Cortex of kidney (tissue), 1 donor: ENCODE measurements at places on chromosomes 6 and 20.

DNA sequence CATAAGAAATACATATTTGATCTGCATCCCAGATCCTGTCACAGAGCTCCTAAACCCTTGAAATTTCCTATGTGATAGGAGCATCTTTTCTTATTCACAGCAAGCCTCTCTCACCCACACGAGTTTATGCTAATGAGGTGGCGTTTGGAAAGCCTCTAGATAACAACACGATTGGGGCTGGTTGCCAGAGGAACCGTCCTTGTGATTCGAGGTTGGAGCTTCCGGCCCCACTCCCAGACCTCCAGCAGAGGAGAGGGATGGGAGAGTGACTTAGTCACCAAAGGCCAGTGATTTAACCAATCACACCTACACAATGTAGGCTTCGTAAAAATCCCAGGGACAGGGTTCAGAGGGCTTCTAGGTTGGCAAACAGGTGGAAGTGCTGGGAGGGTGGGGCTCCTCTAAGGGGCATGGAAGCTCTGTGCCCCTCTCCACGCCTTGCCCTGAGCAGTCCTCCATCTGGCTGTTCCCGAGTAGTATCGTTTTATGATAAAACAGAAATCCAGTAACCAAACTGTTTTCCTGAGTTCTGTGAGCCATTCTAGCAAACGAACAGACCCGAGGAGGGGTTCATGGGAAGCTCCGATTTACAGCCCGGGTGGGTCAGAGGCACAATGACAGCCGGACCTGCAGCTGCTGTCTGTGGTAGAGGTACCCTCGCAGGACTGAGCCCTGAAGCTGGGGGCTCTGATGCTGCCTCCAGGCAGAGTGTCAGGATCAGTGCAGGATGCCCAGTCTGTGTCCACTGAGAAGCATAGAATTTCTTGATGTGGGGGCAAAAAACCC is 238.1 kb upstream of the ARID1B start:
- no peak for DNase-seq

GRCh38 chr6:118277631-118278030 is 270.5 kb upstream of the PLN start:
- no peak for DNase-seq

DNA sequence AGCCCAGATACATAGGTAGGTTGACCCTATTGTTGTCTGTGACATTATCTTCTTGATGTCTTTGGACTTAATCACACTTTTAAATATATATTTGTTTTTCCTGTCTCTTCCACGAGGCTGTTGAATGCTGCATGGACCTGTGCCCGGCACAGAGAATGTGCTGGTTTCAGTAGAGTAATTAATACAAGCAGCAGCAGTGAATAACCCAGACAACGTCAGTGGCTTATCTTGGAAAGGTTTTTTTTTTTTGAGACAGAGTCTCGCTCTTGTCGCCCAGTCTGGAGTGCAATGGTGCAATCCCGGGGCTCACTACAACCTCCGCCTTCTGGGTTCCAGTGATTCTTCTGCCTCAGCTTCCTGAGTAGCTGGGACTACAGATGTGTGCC is 108.2 kb downstream of the CDH26 start:
- no peak for DNase-seq

GRCh38 chr20:52974179-52974594 is 2.0 kb downstream of the TSHZ2 start:
- DNase-seq: no peak

- DNase-seq: no peak
Measured at GRCh38 chr6:41399424-41399823, 64.0 kb downstream of the NCR2 start.

DNA sequence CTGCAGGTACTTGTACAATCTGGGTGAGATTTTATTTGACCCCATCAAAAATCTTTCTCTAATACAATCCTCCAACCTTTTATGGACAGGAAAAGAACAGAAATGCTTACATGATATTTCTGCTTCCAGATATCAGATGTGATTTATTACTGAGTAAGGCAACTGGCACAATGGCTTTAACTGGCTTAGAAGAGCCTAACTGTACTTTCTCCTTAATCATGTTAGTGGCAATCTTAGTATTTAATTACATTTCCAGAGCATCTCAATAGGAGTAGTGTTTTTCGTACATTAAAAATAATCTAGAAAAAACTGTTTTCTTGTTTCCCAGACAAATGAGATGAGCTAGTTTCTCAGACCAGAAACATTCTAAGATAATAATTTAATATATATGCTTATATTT is 251.6 kb downstream of the KCNQ5 start:
- no peak for DNase-seq

DNA sequence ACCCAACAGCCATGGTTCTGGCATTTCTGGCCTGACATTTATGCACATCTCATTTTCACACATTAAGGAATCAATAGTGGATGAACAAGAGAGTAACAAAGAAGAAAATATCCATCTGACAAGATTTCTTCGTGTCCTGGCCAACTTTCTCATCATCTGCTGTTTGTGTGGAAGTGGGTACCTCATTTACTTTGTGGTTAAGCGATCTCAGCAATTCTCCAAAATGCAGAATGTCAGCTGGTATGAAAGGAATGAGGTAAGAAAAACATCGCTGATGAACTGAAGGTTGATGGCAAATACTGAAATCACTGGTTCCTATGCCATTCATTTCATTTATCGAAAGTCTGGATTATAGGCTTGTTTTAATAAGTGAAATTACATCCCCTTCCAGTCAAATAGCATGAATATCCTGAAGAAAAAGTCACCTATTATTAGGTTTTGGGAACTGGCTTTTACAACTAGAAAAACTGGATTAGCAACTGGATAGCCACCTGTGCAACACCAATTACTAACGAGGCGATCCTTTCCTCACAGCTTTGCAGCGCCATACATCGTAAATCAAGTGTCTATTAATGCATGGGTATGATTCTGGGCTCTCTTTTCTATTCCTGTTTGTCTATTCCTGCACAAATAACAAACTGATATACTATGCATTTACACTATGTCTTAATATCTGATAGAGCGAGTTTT is 50.2 kb upstream of the NOP56 start:
- no peak for DNase-seq

- DNase-seq: no peak
Measured at GRCh38 chr6:123771126-123771525, 32.5 kb upstream of the NKAIN2 start.

GRCh38 chr6:123925842-123926399 is 122.3 kb downstream of the NKAIN2 start:
- no peak for DNase-seq

DNA sequence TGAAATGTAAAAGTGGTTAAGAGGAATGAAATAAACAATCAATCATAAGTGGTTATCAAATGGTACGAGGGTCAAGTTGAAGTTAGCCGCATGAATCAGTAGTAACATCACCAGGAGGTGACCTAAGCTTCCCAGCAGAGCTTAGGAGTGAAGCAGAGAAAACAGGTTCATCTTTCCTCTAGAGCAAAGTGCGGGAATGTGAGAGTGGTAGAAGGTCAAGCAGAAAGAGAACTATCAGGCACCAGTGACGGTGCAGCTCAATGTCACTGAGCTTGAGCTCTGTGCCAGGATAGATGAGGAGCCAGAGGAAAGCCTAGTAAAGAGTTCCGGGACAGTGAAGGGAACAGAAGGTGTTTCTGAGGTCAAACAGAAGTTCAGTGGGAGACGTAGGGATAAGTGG is 20.8 kb upstream of the TNFAIP3 start:
- DNase-seq: no peak

DNA sequence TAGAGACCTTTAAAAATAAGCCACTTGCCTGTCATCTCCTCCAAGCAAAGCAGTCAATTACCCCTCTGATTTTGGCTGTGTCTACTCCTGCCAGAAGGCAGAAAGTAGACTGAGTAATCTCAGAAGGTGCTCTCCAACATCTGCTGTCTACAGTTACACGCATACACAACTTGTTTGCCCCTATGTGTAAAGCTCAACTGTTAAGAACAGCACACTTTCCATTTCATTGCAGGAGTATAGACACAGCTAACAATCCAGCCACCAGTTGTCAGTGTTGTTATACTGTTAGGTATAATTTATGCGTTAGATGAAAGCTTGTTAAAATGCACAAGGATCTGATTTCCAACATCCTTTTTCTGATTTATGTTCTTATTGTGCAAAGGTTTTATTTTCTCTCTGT is 88.2 kb downstream of the SAMD3 start:
- no peak for DNase-seq

DNA sequence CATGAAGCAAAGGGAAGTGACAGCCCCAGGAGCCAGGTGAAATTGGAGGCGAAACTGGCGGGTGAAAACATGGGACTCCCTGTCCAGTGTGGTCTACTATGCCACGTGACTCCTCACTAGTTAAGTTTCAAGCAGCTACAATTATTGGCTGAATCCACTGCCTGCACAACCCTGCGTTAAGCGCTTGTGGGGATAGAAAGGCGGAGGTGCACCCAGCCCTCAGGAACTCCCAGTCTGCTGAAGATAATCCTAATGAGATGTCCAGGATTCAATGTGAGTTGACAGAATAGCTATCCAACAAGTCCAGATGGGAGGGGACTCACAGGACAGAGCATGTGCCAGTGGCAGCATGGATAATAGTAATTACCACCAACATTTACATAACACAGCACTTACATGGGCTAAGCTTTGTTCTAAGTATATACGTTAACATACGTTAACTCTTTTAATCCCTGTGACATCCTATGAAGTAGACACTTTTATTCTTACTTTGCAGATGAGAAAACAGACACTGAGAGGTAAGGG is 1.8 kb downstream of the MOCS1 start:
- no peak for DNase-seq

DNA sequence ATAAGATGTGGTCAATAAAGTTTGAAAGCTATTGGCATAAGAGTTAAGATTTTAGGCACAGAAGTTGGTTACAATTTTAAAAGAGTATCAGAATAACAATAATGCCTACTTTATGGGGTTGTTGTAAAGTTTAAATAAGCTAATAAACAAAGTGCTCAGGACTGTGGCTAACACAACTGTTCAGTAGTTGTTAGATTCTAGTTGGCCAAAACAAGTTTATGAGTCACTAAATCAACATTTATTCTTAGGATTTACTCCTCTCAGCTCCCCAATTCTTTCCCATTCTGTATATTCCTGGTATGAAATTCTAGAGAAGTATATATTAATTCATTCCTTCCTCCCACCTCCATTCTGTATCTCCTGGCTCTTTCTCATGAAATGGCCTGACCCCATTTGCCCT is 14.5 kb downstream of the RMND1 start:
- DNase-seq: no peak

GRCh38 chr20:31705598-31706597 is 16.8 kb downstream of the BCL2L1 start:
- DNase-seq: no peak

DNA sequence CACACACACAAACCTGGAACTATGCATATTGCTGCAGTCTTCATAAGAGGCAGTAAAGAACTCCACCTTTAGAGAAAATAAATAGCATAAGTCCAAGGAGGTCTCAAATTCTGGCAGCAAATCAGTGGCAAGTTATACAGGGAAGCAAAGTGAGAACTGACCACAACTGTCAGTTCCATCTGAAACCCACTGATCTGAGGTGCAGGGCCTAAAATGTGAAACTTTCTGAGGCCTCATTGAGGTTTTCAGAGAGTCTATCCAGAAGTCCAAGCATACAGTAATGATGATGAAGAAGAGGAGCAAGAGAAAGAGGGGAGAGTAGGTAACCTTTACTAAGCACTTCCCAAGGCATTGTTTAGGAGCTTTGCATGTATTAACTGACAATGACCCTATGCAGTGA is 36.3 kb downstream of the MTFR2 start:
- DNase-seq: no peak

DNA sequence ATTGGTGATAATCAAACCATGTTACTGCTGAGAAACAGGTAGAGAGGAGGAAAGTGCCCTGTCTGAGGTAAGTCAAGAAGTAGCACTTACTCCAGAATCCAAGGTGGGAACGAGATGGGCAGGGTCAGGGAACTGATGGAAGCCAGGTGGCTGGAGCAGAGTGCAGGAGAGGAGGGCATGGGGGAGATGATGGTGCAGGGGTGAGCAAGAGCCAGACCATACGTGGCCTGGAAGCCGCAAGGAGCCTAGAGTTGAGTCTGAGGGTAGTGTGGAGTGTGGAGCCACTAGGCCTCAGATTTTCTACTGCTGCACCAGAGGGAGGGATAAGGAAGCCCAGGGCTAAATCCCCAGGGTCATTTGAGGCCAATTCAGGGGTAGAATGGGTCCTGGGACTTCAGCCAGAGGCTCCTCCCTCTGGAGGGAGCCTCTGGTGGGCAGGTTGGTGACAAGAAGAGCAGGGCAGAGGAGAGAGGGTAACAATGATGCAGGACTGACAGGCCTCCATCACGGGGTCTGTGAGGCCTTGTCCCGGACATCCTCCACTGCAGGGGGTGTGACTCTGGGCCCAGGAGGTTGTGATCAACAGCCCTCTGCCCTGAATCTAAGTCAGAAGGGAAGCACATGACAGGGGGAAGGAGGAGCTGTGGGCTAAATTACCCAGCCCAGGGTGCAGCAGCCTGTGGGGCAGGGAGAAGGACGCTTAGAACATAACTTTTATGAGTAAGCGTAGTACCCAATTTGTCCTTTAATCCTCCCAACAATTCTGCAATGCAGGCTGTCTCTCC is 28.7 kb downstream of the COX4I2 start:
- DNase-seq: no peak

- DNase-seq: no peak
Measured at GRCh38 chr6:129050086-129050485, 167.1 kb downstream of the LAMA2 start.

DNA sequence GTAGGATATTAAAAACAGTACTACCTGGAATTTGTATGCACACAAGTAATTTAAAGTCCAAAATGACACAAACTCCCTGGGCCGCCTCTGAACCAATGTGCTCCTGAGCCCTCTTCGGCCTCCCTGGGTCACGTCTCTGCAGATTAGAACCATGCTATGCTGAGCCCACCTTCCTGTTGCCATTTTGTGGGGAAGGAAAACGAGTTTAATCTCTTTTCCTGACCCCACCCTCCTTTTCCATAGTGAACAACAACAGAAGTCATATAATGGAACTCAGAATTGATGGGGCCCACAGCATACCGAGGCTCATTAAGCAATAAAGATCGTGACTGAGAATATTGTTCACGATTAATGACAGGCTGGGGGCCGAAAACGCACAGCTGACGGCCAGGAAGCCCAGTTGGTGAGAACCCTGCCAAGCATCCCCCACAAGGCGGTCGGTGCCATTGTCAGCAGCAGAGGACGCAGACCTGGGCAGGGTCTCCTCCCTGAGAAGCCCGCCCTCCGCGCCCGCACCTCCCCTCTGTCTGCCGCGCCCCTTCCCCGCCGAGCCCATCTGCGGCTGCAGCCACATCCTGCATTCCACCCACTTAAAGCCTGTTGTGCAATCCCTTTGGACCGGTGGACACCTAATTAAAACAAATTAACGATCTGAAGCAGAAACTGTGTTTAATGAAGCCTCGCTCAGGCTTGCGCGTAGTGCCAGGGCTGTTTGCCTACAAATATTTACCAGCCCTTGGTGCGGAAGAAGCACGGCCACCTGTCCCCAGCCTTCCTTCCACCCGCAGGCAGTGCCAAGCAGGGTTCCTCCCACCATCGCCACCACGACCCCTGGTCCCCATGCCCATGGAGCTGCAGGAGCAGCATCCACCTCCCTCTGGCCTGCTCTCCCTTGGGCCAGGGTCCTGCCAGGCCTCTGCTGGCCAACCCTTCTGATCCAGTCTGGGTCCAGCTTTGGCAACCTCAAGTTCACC is 68.1 kb downstream of the DLL1 start:
- DNase-seq: no peak
